Stimulated activated CD4-positive, alpha-beta T cell treated with anti-CD3 and anti-CD28 coated beads, Interleukin-4, amount 100 ng/mL, for 24 hours (primary cell): ENCODE measurements at places on chromosomes 13 and 19.

- peak; percentile 20 for DNase-seq
Measured at GRCh38 chr13:20127562-20128458, 33.0 kb downstream of the GJA3 start.

- peak; percentile 54 for DNase-seq
Measured at GRCh38 chr19:40756502-40757110, 5.6 kb downstream of the SNRPA start.

DNA sequence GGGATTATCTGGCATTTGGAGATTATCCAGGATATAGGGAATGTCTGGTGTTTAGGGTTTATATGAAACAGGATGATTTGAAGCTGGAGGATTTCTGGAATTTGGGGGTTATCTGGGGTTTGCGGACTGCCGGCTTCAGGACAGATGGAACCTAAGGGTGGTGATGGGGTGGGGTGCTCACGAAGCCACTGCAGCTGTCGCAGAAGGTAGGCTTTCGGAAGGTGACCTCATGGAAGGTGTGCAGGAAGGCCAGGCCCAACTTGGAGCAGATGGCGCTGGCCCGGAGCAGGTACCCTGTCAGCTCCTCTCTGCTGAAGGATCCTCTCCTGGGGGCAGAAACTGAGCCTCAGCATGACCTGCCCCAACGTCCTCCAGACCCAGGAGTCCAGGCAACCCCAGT is 9.6 kb downstream of the FAM98C start:
- DNase-seq = no peak

GRCh38 chr19:30667746-30668145 is 295.6 kb downstream of the ZNF536 start:
- DNase-seq = no peak

DNA sequence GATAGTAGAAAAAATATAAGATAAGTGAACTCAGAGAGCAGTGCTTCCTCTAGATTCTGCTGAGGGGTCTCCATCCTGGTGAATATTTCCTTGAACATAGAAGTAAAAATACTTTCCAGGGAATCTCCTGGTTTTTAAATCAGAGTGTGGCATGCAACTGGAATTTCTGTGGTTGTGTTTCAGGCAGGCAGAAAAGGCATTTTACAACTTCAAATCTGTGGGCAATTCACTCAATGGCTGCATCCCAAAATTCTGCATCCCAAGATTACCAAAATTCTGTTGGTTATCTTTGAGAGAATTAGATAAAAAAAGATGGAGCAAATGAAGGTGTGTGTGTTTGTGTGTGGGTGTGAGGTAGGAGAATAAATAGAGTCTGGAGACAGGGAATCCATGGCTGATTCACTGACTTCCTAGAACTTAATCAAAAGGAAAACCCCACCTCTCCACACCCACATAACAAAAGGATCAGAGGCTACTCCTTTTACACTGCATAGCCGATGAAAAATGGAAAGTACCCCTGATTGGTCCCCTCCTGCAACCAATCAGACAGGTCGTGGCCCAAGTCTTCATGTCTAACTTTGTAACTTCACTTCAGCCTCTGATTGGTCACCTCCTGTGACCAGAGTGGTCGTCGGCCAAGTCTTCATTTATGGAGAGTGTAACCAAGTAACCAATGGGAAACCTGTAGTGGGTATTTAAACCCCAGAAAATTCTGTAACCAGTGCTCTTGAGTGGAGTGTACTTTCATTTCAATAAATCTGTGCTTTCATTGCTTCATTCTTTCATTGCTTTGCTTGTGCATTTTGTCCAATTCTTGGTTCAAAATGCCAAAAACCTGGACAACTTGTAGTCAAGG is 112.8 kb downstream of the DLEU7 start:
- no peak for DNase-seq

DNA sequence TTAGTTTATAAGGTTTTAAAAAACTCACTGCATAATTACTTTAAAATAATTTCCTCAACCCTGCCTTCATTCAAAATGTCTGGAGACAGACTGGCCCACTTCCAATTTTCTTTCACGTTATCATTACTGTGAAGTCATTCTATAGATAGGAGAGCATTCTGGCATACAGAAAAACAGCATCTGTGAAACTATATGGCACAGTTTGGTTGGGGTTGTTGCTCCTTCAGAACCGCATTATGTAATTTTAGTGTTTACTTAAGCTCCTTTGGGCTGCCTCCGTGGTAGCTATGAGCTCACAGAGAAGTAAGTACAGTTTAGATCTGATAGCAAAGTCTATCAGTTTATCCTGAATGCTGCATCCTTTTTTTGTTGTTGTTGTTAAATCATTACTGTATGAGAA is 104.3 kb downstream of the KCNRG start:
- DNase-seq = no peak

DNA sequence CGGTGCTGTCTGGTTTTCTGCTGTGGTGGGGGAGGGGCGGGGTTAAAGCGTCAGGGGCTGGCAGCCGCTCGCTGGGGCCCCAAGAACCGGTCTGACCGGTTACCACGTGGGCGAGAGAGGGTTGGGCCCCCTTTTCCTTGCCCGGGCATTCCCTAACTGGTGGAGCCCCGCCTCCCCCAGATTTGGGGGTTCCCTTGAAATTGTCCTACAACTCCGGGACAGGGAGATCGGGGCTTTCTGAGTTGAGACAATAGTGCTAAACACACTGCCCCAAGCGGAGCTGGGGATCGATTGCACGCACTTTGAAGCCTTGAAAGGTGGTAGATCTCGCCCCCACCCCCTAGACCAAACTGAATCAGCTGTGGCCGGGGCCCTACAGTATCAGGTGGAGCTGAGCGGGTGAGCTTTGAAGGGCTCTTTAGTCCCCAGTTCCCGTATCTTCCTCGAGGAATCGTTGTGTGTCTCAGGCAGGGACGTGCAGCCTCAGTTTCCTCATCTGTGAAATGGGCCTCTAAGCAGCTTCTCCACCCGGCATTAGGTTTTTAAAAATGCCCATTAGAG is 4.8 kb downstream of the IER2 start:
- DNase-seq = peak; percentile 82

GRCh38 chr13:77703408-77703807 is 5.9 kb downstream of the SLAIN1 start:
- DNase-seq = no peak

DNA sequence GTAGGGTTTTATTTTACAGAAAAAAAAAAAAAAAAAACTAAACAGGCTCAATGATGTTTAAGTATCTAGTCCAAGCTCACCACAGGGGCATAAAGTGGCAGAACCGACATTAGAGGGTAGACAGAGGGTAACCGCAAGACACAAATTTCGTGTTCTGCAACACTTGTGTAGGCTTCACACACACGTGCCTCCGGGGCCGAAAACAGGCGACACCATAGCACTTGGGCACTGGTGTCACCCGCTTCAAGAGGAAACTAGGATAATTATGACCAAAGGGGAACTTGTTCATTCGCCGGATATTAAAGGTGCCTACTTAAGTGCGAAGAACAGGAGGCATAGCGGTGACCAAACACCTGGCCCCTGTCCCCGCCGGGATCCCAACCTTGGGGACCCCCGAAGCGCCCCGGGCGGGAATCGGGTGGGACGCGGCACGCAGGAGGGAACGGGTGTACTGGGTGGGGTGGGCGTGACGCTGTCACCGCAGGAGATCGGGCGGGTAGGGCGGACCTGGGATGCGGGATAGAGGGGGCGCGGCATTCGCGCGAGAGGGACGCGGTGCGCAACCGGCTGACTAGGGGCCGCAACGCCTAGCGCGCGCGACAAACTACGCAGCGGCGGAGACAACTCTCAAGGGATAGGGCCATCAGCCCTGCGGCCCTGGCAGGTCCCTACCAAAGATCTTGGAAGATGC is 558 bp downstream of the MZT1 start:
- peak; percentile 50 for DNase-seq

DNA sequence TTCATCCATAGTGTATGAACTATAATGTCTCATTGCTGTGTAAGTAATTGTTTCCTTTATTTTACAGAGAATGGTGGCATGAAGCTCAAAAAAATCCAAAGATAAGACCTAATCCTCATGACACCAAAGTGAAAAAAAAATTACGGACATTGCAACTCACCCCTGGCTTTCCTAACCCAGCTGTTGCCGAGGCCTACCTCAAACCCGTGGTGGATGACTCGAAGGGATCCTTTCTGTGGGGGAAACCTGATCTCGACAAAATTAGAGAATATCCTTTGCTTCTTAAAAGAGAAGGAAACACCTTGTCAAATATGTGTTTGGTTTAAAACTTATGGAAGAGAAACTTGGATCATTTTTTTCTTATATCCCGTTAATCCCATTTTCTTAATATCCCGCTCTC is 26.3 kb downstream of the ERCC5 start:
- DNase-seq = no peak

GRCh38 chr19:1770866-1771576 is 17.7 kb downstream of the ONECUT3 start:
- DNase-seq = no peak

- no peak for DNase-seq
Measured at GRCh38 chr19:28519218-28519779, 693.7 kb downstream of the UQCRFS1 start.

DNA sequence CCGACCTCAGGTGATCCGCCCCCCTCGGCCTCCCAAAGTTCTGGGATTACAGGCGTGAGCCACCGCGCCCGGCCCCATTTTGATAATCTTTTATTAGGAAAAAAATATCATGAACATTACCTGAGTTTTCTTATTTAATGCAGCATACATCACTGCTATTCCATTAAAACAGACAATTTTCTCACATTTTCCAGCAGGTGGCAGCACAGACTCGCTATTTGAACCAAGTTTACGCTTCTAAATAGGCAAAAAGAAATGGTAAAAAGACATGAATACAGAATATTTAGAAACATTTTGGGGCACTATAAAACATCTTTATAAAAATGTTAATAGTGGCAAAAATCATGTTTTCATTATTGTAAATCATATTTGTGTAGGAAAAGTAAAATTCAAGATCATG is 903.1 kb downstream of the SLITRK6 start:
- peak; percentile 9 for DNase-seq

DNA sequence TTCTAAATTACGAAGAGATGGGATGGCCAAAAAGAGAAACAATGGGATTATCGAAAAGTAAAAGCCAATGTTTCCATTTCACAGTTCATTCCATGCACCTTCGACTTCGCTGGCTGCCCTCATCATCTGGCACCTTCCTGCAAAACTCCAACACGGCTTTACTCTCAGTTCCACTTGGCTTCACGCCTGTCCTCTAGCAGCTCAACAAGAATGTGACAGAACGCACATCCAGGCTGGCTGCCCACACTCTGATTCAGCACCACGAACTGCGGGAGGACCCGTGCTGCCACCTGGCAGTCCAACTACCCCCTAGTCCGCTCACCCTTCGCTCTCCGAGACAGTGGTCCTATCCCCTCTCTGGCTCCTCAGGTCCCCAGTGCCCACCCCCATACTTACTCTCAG is 11.7 kb downstream of the ATP7B start:
- DNase-seq = no peak
